ENCODE measurements at places on chromosomes 12 and 14. TPM values are rescaled to one million over a fixed set of nuclear protein-coding genes. Genes with fewer than 3 reads are reported as not detected.

The OAS3 gene
- total RNA-seq: 17.0 TPM

The SLC10A1 gene
- total RNA-seq: not detected

The ITGB7 gene
- 3.1 TPM for total RNA-seq

The EPYC gene
- total RNA-seq: not detected

The EMP1 gene
- total RNA-seq: 115 TPM

The BCDIN3D gene
- 4.9 TPM for total RNA-seq

The TSPAN8 gene
- total RNA-seq: 14.7 TPM

The SERPINA12 gene
- not detected for total RNA-seq

DNA sequence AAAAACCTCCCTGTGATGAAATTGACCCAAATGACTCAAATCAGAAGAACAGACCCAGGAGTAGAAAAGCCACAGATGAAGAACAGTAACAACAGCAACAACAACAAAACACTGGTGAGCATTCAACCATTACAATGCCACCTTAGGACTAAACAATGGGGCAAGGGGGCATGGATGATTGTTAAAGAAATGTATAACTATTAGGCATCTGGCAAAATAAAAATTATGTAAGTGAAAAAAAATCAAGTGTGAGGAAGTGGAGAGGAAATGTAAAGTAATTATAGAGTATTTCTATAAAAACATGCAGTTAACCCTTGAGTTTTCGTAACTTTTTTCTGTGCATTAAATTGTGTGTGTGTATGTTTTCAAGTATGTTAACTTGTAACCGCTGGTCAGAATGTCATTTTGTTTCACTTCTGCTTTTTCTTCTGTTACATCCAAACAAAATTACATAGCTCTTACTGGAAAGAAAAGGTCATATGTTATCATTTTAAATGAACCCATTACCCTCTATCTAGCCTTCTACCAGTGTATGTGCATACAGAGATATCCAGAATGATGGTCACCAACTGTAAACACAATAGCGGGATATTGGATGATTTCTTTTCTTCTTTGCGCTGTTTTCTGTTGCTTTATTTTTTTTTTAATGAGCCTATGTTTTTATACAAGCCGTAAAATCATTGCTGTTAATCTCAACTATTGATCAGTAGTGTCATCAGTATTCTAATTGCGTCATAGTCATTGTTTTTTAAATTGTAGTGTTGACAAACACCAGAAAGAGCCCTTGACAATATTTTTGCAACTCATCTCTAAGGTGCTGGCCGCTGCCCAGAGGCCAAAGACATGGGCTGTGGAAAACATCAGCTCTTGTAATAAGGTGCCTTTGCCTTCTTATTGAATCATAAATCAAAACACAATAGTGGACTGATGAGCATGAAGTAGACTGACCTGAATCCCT is 170.6 kb downstream of the CRADD start:
- H3K4me1 ChIP-seq: peaks cover 9% of the 10 kb centered on the region
- no peak overlapping the region for H3K4me3 ChIP-seq
- DNase-seq: no peak
- peak overlapping the region; percentile 32 for H3K27ac ChIP-seq

GRCh38 chr12:31297572-31298514 is 28.1 kb downstream of the SINHCAF start:
- H3K27me3 ChIP-seq: no peaks in the 10 kb centered on the region
- peaks cover 49% of the 10 kb centered on the region for H3K36me3 ChIP-seq

DNA sequence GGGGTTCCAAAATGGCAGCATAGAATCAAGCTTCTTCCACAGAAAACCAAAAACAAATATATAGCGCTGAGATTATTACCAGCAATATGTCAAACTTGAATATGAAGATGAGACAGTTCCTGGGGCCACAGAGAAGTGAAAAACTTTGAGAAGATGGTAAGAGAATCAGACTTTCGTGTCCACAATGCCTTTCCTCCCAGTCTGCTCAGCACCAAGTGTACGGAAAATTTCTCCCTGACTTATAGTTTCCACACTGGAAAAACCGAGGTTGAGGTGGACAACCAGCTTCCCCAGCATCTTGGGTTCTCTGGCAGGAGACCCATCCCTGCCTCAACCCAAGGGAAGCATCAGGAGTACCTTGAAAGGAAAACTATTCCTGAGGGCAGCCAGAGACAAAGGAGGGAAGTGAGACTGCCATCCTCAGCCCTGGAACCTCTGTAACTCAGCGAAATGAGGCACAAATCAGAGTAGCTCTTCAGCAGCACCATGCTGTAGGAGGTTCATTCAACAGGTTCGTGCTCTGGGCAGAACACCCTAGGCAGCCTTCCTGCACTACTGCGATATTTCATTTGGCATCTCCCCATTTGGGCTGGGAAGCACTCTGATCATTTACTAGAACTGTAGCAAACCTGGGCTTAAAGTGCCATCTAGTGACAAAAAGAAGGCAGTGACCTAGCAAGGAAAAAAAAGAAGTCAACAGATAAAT is 52.4 kb upstream of the CAPRIN2 start:
- no peak overlapping the region for H3K4me3 ChIP-seq
- H3K36me3 ChIP-seq: no peaks in the 10 kb centered on the region
- H3K27ac ChIP-seq: no peak overlapping the region
- no peak for DNase-seq

DNA sequence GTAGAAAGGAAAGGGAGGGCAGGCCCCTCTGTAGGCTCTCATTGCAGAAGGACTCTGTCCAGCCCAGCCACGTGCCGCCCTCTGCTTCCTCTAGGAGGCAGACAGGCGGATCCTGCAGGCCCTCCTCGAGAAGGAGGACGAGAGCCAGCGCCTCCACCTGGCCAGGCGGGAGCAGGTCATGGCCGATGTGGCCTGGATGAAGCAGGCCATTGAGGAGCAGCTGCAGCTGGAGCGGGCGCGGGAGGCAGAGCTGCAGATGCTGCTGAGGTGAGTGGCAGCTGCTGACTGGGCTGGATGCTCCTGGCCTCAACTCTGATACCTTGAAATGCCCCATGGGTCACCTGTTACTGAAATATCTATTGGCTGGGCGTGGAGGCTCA is 10.9 kb downstream of the TCHP start:
- no peak overlapping the region for H3K27ac ChIP-seq
- no peak overlapping the region for H3K4me3 ChIP-seq

DNA sequence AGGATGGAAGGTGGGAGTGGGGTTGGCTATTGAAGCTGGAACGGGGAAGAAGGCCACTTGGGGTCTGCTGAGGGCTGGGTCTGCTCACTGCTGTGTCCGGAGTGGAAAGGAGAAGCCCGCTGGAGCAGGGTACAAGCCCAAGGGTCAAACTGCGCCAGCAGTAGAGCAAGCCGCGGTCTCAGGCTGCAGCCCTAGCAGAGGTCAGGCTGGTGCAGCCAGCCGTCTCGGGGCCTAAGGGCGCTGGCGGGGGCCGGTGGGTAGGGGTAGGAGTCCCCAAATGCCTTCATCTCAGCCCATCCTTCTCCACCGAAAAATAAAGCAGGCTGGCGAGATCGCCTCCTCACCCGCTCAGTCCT is 718 bp upstream of the JDP2 start:
- peaks cover 43% of the 10 kb centered on the region for H3K4me1 ChIP-seq
- H3K4me3 ChIP-seq: peak overlapping the region; percentile 71
- DNase-seq: peak; percentile 52
- no peaks in the 10 kb centered on the region for H3K27me3 ChIP-seq

- H3K27ac ChIP-seq: no peak within 1 kb of the TSS
- peak; percentile 35 for DNase-seq
- peak within 1 kb of the TSS; percentile 76 for H3K4me3 ChIP-seq
- H3K36me3 ChIP-seq: no peaks in the 10 kb centered on the region
- no peaks in the 10 kb centered on the region for H3K27me3 ChIP-seq
These were observed at the start of gene BMAL2 for GRCh38 chr12:27332714-27333402. Gene BMAL2, plus strand, starts transcription at chr12:27332836. Its CDS starts 237 bp downstream, at chr12:27333073.

DNA sequence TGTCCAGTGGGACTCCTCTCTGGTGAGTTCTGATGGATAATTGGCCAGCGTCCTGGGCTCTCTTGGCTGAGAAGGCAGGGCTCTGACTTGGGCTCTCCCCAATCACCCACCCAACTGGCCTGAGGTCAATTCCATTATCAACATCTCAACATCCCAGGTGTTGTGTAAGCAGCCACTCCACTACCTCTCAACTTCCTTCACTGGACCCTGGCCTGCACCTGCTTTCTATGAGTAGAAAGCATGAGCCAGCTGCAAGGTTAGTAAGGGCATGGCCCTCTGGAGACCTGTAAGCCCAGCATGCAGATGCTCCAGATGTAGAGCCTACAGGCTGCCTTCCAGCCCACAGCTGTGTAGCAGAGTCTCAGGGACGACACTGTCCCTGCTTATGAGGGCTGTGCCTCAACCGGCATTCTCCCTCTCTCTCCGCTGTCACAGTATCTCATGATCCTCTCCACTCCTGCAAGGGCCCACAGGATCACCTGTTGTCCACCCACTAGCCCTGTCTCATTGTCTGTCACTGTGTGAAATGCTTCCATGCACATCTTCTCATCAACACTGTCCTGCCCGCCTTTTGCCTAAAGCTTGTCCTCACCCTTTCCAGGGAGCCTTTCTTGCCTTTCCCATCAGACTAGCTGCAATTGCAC is 5.4 kb upstream of the KRT81 start:
- H3K27me3 ChIP-seq: no peaks in the 10 kb centered on the region
- no peak overlapping the region for H3K4me3 ChIP-seq
- H3K36me3 ChIP-seq: no peaks in the 10 kb centered on the region

DNA sequence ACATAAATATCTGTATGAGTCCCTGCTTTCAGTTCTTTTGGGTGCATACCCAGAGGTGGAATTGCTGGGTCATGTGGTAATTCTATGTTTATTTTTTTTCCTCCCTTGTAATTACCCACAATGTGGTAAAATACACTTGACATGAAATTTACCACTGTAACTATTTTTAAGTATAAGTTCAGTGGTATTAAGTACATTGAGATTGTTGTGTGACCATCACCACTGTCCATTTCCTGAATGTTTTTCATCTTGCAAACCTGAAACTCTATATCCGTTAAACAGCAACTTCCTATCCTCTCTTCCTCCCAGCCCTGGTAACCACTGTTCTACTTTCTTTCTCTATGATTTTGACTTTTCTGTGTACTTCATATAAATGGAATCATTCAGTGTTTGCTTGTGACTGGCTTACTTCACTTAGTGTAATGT is 51.4 kb downstream of the BORCS5 start:
- peak overlapping the region; percentile 30 for H3K27ac ChIP-seq
- no peak overlapping the region for H3K4me3 ChIP-seq
- H3K36me3 ChIP-seq: no peaks in the 10 kb centered on the region
- H3K27me3 ChIP-seq: no peaks in the 10 kb centered on the region

- no peak for DNase-seq
- no peaks in the 10 kb centered on the region for H3K27me3 ChIP-seq
- H3K4me1 ChIP-seq: no peaks in the 10 kb centered on the region
These were observed 20.1 kb upstream of the AKAP5 start for GRCh38 chr14:64444984-64445845.

DNA sequence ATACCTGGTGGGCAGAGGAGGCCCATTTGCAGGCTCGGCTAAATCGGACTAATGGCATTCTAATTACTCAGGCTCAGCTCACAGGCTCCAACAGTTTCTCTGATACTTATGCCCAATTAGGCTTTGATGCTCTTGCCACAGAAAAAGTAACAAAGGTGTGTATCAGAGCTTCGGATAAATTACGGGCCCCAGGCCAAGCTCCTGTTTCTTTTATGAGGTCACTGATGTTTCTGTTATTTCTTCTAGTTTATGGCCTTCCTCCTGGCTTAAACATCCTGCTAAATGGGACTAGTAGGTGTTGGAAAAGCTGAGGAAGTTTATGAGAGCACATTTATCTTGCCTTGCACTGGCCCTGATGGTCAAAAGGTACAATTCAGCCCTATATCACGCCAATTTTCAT is 28.8 kb upstream of the C12orf75 start:
- H3K27ac ChIP-seq: no peak overlapping the region
- H3K4me1 ChIP-seq: no peaks in the 10 kb centered on the region
- no peak for DNase-seq
- no peaks in the 10 kb centered on the region for H3K36me3 ChIP-seq
- no peaks in the 10 kb centered on the region for H3K27me3 ChIP-seq

GRCh38 chr12:27434673-27435565 is 11.6 kb upstream of the SMCO2 start:
- peaks cover 11% of the 10 kb centered on the region for H3K4me1 ChIP-seq
- no peak for DNase-seq
- no peaks in the 10 kb centered on the region for H3K27me3 ChIP-seq
- no peaks in the 10 kb centered on the region for H3K36me3 ChIP-seq

Data from upper lobe of left lung (tissue), 6 donors.